H9 (cell line): ENCODE measurements at places on chromosomes 2 and 18.

- H3K27ac ChIP-seq, result no peak overlapping the region
- H3K36me3 ChIP-seq, result no peaks in the 10 kb centered on the region
- H3K27me3 ChIP-seq, result no peaks in the 10 kb centered on the region
- DNase-seq, result no peak
- no peak overlapping the region for H3K4me3 ChIP-seq
- H3K4me1 ChIP-seq, result no peaks in the 10 kb centered on the region
Observed at GRCh38 chr2:222842491-222843174, 18.2 kb upstream of the ACSL3 start.

DNA sequence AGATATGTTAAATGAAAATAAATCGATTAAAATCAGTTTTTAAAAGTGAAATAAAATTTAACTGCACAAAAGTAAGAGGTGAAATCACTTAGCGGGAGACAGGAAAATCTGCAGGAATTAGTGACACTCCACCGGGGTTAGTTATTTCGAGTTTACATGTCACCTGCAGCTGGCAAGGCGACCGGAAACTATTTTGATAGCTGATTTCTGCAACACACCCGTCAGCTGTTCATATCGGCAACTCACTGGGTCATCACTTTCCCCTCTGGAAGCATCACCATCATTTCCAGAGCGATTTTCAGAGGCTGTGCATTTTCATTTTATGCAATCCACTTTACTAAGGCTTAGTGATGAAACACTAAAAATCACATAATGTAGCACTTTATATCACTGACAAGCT is 52.9 kb downstream of the PXDN start:
- peaks cover 28% of the 10 kb centered on the region for H3K36me3 ChIP-seq
- no peak overlapping the region for H3K4me3 ChIP-seq
- H3K27me3 ChIP-seq, result no peaks in the 10 kb centered on the region
- DNase-seq, result no peak
- H3K27ac ChIP-seq, result no peak overlapping the region

DNA sequence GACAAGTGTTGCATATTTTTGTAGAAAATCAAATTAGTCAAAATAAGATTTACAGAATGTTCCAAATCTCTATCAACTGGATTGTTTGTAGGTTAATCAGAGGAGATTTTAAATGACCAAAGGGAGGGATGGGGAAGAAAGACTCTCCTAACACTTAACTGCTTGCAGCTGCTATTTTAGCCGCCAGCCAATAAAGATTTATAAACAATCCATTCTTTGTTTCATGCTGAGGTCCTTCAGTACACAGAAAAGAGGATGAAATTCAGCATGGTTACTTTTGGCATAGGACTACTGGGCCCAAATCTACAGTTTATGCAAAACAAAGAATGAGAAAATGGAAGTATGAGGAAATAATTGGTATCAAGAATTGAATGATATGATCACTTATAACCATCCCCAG is 86.4 kb upstream of the FN1 start:
- no peaks in the 10 kb centered on the region for H3K36me3 ChIP-seq
- no peak overlapping the region for H3K27ac ChIP-seq
- no peak overlapping the region for H3K4me3 ChIP-seq
- no peak for DNase-seq
- no peaks in the 10 kb centered on the region for H3K4me1 ChIP-seq
- H3K27me3 ChIP-seq, result no peaks in the 10 kb centered on the region

- H3K4me3 ChIP-seq, result no peak overlapping the region
- H3K27ac ChIP-seq, result no peak overlapping the region
- no peak for DNase-seq
- no peaks in the 10 kb centered on the region; the same call in 1 of the 2 replicates for H3K4me1 ChIP-seq
- no peaks in the 10 kb centered on the region for H3K27me3 ChIP-seq
Observed at GRCh38 chr2:145144131-145144728, 624.3 kb upstream of the ZEB2 start.

DNA sequence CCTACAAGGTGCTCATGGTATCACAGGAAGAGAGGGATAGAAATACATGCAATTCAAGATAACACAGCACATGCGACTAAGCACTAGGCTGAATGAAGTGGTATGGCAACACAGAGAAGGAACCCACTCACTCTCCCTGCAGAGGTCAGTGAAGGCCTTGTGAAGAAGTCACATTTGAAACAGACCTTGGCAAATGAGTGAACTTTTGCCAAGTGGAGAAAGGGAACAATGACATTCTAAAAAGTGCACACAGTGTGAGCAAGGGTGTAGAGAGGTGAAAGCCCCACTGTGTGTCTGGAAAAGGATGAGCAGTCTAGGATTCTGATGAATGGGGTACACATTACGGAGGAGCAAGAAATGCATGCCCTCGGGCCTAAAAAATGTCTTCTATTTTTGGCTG is 23.3 kb downstream of the KLF7 start:
- H3K4me1 ChIP-seq, result peaks cover 17% of the 10 kb centered on the region
- no peak overlapping the region for H3K27ac ChIP-seq
- peaks cover 17% of the 10 kb centered on the region for H3K36me3 ChIP-seq
- H3K27me3 ChIP-seq, result no peaks in the 10 kb centered on the region
- H3K4me3 ChIP-seq, result no peak overlapping the region

DNA sequence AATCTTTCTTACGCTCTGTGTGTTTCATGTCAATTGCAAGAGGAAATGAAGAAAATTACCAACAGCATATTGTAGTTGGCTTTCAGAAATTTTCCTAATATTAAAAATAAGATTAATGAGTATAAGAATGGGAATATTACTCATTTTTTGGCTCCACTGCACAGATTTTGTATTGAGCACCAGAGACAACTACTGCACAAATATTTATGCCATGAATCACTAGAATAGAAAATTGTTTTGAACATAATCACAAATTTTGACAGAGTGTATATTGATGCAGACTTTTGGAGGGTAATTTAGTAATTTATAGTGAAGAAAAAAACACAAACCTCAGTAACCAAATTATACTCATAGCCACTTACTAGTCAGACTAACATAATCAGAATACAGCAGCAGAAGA is 118.3 kb downstream of the DOK6 start:
- no peak for DNase-seq
- H3K27ac ChIP-seq, result no peak overlapping the region
- H3K4me3 ChIP-seq, result no peak overlapping the region
- no peaks in the 10 kb centered on the region for H3K27me3 ChIP-seq
- H3K4me1 ChIP-seq, result no peaks in the 10 kb centered on the region
- H3K36me3 ChIP-seq, result no peaks in the 10 kb centered on the region
